ENCODE measurements at places on chromosomes 13 and 19. TPM values are rescaled to one million over a fixed set of nuclear protein-coding genes. Genes with fewer than 3 reads are reported as not detected.

The ZNF549 gene
- 5.8 TPM for total RNA-seq

The TSC22D1 gene
- 95.4 TPM for total RNA-seq

The CACNG6 gene
- 2.5 TPM for total RNA-seq

The CCDC194 gene
- total RNA-seq: 0.61 TPM

The PSG6 gene
- not detected for total RNA-seq

The SPATA13 gene
- 18.6 TPM for total RNA-seq

The CNFN gene
- total RNA-seq: 3.2 TPM

The MATK gene
- 9.1 TPM for total RNA-seq

Measured in left lung (tissue), 14 donors.